ENCODE measurements at places on chromosomes 4 and X.

DNA sequence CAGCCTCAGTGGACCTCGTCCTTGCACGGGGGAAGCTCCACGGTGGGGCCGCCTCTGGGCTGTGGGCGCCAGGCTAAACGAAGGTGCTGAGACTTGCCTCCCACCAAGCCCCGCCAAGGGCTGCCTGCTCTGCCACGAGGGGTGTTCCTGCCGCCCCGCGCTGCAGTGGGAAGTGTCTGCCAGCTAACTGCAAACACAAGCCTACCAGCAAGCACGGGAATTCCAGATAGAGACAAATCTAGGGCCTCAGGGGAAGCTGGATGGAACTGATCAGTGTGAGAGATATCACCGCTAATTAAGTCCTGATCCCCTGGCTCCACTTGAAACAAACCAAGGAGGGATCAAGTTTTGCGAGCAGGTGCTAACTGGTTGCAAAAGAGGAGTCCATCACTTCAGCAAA lies 181.6 kb upstream of the LEF1 start:
- no peak for DNase-seq

DNA sequence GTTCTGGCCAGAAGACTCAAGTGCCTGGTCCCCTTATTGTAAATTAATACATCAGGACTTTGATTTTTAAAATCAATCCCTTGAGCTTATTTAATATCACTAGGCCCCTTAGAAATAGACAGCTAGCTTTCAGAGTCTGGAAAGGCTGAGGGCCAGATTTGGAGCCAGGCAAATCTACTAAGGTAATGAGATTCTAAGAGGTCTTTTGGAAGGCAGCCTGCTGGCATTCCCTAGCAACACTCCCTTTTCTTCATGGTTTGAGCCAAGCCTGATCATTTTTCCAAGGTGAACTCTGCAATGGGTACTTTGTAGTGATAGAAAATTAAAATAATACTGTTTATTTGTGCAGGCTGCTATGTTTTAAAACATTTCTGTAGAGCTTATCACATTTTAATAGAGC lies 378.5 kb downstream of the FAT4 start:
- DNase-seq = no peak

DNA sequence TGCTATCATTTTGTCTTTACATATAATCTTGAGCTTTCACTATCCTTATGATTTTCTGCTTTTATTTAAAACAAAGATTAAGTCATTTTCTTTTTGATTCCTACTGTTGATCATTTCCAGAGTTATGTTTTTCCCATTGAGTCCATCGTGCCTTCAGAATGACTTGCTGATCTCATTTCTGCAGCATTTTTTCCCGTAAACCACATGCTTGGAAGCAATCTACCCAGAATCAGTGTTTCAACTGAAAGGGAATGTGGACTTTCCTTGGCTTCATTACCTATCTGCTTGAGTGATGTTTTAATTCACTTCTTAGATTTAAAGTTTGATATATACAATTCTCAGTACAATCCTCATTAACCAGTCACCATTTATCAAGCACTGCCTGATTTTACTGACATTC lies 192.4 kb upstream of the FSTL5 start:
- no peak for DNase-seq

GRCh38 chr4:21879187-21879586 lies 69.4 kb downstream of the KCNIP4 start:
- no peak for DNase-seq

- no peak for DNase-seq
Measured at GRCh38 chr4:94583914-94584641, 132.3 kb downstream of the PDLIM5 start.

GRCh38 chr4:3208826-3209225 lies 40.1 kb upstream of the MSANTD1 start:
- no peak for DNase-seq

- DNase-seq = no peak
Measured at GRCh38 chr4:123709336-123709735, 312.7 kb downstream of the SPRY1 start.

- no peak for DNase-seq
Measured at GRCh38 chr4:47746122-47746521, 91.7 kb downstream of the CORIN start.

GRCh38 chr4:5984843-5985242 lies 33.4 kb downstream of the C4orf50 start:
- DNase-seq = no peak

DNA sequence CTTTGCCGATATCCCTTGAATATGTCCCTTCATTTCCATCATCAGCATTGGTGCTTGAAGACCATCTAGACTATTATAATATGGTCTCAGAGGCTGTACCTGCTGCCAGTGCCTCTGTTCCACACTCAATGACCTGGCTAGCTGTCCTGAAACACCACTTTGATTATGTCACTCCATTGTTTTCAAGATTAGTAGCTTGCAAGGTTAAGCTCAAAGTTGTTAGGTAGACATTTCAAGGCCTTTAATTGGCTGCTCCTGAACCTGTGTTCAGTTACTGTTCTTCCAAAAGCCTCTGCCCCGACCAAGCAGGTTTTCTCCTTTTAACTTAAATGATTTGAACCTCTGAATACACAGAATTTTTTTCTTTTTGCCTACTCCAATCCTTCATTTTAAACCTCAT lies 52.9 kb downstream of the C4orf33 start:
- DNase-seq = no peak

DNA sequence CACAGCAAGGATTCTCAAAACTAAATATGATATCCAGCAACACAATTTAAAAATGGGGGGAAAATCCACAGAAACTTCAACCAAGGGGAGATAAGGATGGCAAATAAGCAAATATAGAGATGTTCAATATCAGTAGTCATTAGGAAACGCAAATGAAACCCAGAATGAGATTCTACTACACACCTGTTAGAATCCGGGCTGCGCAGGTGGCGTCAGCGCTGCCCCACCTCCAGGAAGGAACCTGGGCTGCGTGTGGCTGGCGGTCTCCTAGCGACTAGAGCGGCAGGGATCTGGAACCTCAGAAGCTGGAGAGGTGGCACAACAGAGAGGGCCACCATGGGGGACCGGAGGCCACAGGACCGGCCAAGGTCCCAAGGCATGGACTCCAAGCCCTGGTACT lies at the start of gene FAM47B:
Gene FAM47B (plus strand): TSS at position 301 of the 400 bp plus-strand sequence. CDS start 36 bp downstream, at position 337.
- no peak for DNase-seq

- no peak for DNase-seq
Measured at GRCh38 chrX:53047228-53047627, 1.4 kb upstream of the GPR173 start.

DNA sequence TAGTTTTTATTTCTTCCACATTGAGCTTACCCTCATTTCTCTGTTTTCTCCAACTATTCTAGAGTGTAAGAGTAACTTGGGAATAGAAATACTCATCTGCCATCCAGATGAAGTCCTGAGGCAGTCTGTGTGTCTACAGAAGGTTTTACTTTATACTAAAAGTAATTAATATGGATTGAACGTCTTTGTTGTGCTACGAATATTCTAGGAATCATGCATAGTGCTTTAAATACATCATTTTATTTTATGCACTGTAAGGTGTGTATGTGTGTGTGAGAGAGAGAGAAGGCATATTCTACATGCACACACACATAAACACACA lies 305.7 kb downstream of the INPP4B start:
- DNase-seq = no peak

GRCh38 chr4:29900336-29900735 lies 819.8 kb upstream of the PCDH7 start:
- DNase-seq = no peak

DNA sequence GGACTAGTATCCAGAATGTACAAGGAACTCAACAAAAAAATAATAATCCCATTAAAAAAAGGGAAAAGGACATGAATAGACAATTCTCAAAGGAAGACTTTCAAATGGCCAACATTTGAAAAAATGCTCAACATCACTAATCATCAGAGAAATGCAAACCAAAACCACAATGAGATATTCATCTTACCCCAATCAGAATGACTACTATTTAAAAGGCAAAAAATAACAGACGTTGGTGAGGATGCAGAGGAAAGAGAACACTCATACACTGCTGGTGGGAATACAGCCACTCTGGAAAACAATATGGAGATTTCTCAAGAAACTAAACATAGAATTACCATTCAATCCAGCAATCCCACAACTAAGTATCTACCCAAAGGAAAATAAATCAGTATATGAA lies 133.1 kb downstream of the KDR start:
- DNase-seq = no peak

GRCh38 chrX:149757206-149758067 lies 16.4 kb upstream of the HSFX1 start:
- DNase-seq = no peak

GRCh38 chr4:75672461-75673026 lies 667 bp downstream of the G3BP2 start:
- DNase-seq = peak; percentile 55

- DNase-seq = no peak
Measured at GRCh38 chr4:5784960-5785611, 74.1 kb downstream of the EVC start.

DNA sequence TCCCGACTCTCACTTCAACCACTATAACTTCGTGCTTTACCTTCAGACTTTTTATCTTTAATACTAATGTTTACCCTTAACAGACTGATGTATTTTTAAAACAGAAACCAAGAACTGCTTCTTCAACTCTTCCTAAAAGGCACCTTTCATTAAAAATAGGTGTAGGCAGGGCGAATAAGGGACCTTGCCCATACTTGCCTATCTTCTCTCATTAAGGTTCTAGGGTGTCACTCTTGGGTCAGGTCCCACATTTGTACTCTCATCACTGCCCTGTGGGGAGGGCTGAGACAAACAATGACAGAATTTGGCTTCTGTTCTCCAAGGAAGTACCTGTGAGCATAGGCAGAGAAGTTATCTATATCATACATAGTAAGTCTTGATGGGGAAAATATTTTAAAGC lies 69.7 kb downstream of the ANKRD50 start:
- DNase-seq = no peak

DNA sequence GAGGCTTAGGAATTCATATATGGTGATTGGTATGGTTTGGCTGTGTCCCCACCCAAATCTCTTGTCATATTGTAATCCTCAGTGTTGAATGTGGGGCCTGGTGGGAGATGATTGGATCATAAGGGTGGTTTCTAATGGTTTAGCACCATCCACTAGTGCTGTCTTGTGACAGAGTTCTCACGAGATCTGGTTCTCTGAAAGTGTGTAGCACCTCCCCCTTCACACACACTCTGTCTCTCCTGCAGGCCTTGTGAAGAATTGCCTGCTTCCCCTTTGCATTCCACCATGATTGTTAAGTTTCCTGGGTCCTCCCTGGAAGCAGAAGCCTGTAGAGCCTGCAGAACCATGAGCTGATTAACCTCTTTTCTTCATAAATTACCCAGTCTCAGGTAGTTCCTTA lies 135.8 kb upstream of the FAT1 start:
- DNase-seq = no peak

GRCh38 chr4:56931924-56932323 lies 24.2 kb downstream of the REST start:
- DNase-seq = no peak

- peak; percentile 70 for DNase-seq
Measured at GRCh38 chr4:89024051-89024675, 32.8 kb downstream of the FAM13A start.

GRCh38 chr4:70505151-70505748 lies 13.1 kb upstream of the AMTN start:
- peak; percentile 48 for DNase-seq

- no peak for DNase-seq
Measured at GRCh38 chrX:110698696-110699095, 96.9 kb downstream of the CHRDL1 start.

GRCh38 chrX:78111140-78111931 lies 7.3 kb downstream of the PGK1 start:
- DNase-seq = no peak

DNA sequence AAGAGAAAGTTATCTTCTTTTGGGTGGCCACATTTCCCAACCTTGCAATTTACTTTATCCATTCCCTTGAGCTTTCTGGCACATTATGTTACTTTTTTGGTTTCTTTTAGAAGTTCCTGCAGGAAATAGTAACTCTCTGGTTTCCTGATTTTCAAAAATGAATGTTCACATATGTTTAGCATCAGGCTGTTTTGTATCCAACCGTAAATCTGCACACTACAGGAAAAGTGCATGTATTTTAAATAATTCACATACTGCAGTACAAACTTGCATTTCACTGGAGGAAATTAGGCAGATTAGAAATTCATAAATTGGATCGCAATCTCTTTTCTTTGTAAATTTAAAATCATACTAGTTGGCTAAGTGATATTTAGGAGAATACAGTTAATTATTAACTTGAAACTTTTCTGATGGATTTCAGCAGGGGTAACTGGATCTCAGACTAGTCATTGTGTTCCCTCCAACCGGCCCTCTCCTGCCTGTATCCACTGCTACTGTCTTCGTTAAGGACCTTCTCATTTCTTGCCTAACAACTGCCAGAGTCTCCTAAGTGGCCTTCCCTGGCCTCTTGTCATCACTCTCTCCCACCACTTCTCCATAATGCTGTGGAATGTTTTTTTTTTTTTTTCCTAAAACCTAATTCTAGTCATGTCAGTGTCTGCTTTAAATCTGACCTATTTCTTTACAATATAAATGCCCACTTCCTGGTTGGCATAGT lies 137.2 kb downstream of the UNC5C start:
- no peak for DNase-seq

- DNase-seq = no peak
Measured at GRCh38 chr4:53545273-53545672, 46.0 kb downstream of the LNX1 start.

DNA sequence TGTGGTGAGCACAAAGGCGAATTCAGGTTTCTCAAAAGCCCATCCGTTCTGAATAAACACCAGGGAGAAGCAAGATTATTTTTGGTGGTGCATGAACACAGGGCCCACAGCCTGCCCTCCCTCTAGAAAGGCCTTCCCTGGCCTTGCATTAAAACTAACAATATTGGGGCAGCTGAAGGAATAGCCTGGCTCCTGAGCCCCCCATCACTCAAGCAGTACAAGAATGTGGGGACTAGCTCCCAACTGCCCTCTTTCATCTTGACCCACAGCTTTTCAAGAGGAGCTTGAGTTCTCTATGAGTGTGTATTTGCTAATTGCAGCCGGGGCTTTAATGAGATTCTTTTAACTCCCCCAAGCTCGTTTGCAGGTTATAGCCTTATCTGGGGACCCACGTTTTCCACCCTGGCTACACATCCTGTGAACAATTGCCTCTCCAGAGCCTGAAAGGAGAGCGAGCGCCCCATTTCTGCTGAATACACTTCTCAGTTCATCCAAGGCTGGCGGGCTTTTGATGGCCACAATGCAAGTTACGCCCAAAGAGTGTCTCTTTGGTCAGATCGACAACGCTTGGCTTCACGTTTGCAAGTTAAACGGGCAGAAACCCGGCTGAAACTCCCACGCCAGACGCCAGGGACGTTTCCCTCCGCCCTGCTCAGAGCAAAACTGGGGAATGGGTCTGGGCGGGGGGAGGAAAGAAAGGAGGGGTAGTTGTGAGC lies 4.7 kb upstream of the GSX2 start:
- DNase-seq = no peak

DNA sequence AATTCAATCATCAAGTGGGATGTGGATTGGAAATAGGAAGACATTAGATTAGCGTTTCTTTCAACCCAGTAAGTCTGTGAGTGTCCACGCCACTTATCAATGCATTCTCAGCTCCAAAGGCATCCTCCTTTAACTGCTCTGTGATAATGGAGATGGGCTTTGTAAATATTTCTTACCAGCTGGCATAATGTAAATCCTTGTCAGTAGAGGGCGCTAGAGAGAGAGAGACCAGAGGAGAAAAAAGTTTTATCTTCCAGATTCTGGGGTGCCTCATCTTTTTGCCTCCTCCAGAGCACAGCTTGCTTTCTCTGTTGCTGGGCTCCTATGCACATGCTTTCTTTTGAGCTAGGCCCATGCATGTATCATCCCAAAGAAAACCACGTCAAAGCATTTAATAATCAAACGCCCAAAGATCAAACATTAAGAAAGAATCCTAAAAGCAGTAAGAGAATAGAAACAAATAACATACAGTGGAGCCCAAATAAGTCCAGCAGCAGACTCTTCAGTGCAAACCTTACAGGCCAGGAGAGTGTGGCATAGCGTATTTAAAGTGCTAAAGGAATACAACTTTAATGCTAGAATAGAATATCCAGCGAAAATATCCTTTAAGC lies 9.6 kb upstream of the MTMR1 start:
- peak; percentile 23 for DNase-seq
